ENCODE measurements at places on chromosomes 2 and 18.

GRCh38 chr2:12271589-12271984 is 445.1 kb upstream of the TRIB2 start:
- DNase-seq: no peak

DNA sequence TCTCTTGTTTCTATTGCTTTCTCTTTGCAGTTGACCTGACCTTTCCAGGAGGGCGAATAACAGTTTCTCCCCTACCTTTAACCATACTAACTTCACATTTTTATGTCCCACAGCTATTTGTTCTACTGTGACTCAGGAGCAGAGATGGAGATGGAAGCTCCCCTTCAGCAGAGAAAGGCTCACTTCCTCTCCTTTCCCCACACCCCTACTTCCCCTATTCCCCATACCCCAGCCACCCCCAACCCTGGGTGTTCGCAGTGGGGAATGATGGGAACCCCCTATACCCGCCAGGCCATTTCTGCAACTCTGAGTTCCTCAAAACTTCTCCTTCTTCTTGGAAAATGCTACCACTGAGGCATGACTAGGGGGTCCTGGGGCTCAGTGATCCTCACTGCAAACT is 285.4 kb upstream of the MGAT5 start:
- no peak for DNase-seq

- peak; percentile 66 for DNase-seq
Observed at GRCh38 chr2:149365931-149366583, 35.7 kb downstream of the LYPD6 start.

DNA sequence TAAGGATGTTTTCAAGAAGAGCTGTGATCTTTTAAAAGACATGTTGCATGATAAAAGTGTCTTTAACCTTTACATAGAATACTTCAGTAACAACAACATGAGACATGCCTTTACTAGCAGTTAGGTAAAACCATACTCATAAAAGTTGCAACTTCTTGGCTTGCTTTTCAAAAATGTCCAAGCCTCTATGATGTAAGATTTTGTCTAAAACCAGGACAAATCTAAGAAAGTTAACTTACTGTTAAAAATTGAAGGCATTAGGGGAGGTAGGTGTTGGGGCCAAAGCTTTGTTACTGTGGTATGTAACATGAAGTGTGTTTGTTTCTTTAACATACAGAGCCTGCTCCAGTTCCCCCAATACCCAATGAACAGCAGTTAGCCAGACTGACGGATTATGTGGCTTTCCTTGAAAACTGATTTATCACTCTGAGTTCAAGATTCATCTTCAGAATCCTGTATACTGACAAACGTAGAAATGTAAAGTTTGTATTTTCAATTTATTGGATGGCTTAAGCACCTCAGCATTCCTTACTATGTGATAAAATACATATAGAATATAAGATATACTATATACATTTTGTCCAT is 11.7 kb downstream of the COPS8 start:
- DNase-seq: no peak

GRCh38 chr2:197952540-197953202 is 148.3 kb downstream of the PLCL1 start:
- DNase-seq: no peak

- DNase-seq: no peak
Observed at GRCh38 chr18:48661421-48661820, 122.6 kb downstream of the CTIF start.

GRCh38 chr2:238939074-238939473 is 91.2 kb downstream of the TWIST2 start:
- no peak for DNase-seq

GRCh38 chr2:119417908-119418307 is 13.7 kb upstream of the TMEM37 start:
- no peak for DNase-seq

GRCh38 chr2:223894009-223894408 is 51.1 kb downstream of the WDFY1 start:
- no peak for DNase-seq

GRCh38 chr2:79292958-79293315 is 133.4 kb upstream of the REG3A start:
- no peak for DNase-seq

DNA sequence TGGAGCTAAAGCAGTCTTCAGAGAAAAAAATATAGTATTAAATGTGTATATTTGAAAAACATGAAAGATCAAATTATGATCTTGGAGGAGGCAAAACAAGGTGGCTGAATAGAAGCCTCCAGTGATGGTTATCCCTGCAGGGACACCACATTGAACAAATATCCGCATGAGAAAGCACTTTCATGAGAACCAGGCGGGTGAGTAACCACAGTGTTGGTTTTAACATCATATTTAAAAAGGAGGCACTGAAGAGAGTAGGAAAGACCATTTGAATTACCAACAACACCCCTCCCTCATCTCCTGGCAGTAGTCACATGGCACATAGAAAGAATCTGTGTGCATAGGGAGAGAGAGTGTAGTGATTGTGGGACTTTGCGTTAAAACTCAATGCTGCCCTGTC is 759.6 kb upstream of the NRXN1 start:
- DNase-seq: no peak

DNA sequence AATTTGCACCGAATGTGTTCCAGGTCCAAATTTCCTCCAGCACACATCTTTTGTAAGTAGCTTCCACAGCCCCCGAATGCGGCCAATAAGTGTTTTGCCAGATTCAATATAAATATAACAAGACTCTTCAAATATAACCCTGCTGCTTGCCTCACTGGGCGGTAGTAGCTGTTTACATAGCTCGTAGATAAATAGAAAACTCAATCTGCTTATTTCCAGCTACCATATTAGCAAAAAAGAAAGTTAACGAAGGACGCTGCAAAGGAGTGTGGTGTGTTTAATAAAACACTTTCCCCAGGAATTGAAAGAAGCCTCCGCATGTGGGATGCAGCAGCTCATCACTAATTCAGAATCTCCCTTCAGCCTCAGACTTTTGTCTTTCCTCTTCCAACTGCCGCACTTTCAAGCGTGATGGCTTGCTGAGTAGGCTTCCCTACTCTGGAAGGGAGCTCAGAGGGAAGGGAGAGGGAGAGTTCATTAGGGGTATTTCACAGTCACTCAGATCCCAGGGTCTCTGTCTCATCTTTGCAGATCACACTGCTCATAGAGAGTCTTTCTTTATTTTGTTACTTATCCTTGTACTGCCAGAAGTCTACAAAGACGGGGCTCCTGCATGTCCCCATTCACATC is 367.0 kb downstream of the RND3 start:
- no peak for DNase-seq

GRCh38 chr2:37560863-37561614 is 110.4 kb downstream of the CDC42EP3 start:
- no peak for DNase-seq

- DNase-seq: no peak
Observed at GRCh38 chr2:45818591-45818990, 167.1 kb downstream of the PRKCE start.

- no peak for DNase-seq
Observed at GRCh38 chr2:28413899-28414295, 21.2 kb downstream of the FOSL2 start.

DNA sequence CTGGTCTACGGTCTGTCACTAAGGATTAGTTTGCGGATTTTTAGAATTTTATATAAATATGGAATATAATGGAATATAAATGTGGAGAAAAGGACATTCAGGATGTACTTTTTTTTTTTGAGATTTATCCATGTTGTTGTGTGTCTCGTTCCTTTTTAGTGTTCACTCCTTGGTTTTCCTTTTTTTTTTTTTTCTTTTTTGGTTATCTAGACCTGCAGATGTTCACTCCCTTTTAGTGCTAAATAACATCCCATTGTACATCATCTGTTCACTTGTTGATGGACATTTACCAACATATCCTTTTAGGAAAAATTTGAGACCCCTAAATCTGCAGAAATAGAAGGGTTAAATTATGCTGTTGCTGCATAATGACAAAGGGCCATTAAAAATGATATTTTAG is 25.5 kb upstream of the RPL37A start:
- no peak for DNase-seq

DNA sequence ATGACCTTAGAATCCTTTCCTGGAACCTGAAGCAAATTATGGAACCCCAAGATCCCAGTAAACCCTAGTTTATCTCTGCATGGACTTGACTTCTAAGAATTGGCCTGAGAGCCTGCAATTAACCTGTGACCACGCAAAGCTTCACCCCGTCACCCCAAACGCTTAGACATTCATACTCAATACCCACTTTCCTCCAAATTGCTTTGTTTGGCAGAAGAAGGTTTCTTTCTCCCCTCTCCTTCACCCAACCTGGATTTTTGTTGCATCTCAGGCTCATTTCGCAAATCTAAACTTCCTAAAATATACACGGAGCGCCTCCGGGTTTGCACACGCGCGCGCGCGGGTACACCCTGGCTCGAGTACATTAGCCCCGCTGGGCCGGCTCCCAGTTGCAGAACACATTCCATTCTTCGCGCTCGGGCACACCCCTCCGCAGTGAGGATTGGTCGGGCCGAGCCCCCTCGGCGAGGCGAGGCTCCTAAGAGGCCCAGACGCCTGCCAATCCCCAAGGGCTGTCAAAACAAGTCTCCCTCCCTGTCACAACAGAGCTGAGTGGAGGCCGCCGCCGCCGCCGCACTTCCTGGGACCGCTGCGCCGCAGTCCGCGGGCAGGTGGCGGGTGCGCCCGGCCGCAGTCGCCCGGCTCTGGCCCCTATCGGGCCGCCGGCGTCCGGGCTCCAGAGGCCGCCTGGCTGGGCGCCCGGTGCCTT is at the start of gene PLCL1:
Gene PLCL1, plus strand, starts transcription at position 545 of the 709 bp plus-strand sequence.
- DNase-seq: peak; percentile 73

- no peak for DNase-seq
Observed at GRCh38 chr18:33571998-33572787, 5.8 kb upstream of the ASXL3 start.

GRCh38 chr2:219542931-219543595 is 546 bp downstream of the CHPF start:
- DNase-seq: no peak

GRCh38 chr2:76274676-76275075 is 564.0 kb upstream of the GCFC2 start:
- DNase-seq: no peak

DNA sequence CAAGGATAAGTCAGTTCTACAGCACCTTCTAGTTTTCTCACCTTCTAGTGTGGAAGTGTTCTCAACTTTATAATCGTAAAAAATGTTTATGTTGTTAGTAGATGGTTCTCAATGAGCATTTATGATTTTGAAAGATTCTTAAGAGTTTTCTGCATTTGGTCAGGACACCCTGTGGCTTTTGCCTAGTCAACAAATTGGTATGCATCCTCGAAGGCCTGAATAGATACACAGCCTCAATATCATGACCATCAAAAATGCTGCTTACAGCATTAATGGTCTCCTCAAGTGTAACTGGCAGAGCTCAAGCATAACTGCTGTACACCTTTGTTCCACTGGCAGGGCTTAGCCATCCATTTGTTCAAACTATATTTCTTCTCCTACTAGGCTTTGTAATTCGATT is 96.7 kb downstream of the CRACDL start:
- DNase-seq: peak; percentile 28

DNA sequence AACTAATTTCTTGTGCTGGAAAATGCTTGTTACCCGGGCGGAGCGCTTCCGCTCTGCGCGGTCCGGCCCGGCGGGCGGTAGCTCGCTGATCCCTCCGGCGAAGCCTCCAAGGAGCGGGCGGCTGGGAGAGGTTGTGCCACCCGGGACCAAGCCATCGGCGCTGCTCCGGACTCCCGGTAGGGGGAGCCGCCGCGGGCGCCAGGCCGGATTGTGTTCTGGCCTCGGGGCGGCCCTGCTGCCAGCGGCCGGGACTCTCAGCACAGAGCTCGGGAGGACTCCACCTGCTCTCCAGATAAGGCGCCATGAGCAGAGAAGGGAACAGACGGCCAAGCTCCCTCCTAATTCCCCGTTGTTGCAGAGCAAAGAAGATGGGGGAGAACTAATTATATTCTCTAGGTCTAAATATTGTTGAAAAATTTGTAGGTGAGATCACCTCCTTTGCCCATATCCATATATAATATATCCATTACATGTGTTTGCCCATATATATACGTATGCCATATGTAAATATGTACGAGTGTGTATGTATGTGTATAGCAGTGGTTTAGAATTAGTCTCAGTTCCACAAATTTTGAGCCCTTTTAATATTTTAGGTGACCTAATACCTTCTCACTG is 13.8 kb upstream of the SATB2 start:
- no peak for DNase-seq
